ENCODE measurements at places on chromosomes 1 and 21. TPM values are rescaled to one million over a fixed set of nuclear protein-coding genes. Genes with fewer than 3 reads are reported as not detected.

The AKR7A3 gene
- total RNA-seq, result 0.23 TPM

The ITGB2 gene
- total RNA-seq, result 1.8 TPM

The OTUD7B gene
- 5.7 TPM for total RNA-seq

The FNDC5 gene
- 1.4 TPM for total RNA-seq

The RXFP4 gene
- 0.55 TPM for total RNA-seq

The CNR2 gene
- total RNA-seq, result not detected

The HAPLN2 gene
- not detected for total RNA-seq

The NTMT2 gene
- not detected for total RNA-seq

The SERPINC1 gene
- total RNA-seq, result not detected

The S100A2 gene
- 79.0 TPM for total RNA-seq

The UQCRHL gene
- 12.4 TPM for total RNA-seq

The PRELP gene
- not detected for total RNA-seq

The CNIH3 gene
- 24.8 TPM for total RNA-seq

The ZFP69 gene
- 4.0 TPM for total RNA-seq

The PEAR1 gene
- total RNA-seq, result 5.2 TPM

The RXRG gene
- not detected for total RNA-seq

The RSPH1 gene
- total RNA-seq, result not detected

The E2F2 gene
- 4.3 TPM for total RNA-seq

The TMCO2 gene
- not detected for total RNA-seq

The CASZ1 gene
- total RNA-seq, result 1.7 TPM

The VAV3 gene
- 5.7 TPM for total RNA-seq

The CLDN19 gene
- not detected for total RNA-seq

The LHX8 gene
- not detected for total RNA-seq

The EXO1 gene
- total RNA-seq, result 50.1 TPM
